Amniotic epithelial cell (primary cell): ENCODE measurements at places on chromosomes 11 and 22.

GRCh38 chr22:49155770-49156580 lies 671.7 kb downstream of the BRD1 start:
- DNase-seq = no peak

- DNase-seq = peak; percentile 94
Measured at GRCh38 chr11:29119707-29120618, 896.9 kb downstream of the KCNA4 start.

- DNase-seq = peak; percentile 18
Measured at GRCh38 chr22:32378707-32379272, 21.1 kb downstream of the RFPL3 start.

GRCh38 chr11:65085446-65085845 lies 1.4 kb downstream of the ZFPL1 start:
- no peak for DNase-seq

GRCh38 chr11:20015529-20016427 lies 144.5 kb downstream of the DBX1 start:
- DNase-seq = no peak
